ENCODE measurements at places on chromosomes 5 and 9.

DNA sequence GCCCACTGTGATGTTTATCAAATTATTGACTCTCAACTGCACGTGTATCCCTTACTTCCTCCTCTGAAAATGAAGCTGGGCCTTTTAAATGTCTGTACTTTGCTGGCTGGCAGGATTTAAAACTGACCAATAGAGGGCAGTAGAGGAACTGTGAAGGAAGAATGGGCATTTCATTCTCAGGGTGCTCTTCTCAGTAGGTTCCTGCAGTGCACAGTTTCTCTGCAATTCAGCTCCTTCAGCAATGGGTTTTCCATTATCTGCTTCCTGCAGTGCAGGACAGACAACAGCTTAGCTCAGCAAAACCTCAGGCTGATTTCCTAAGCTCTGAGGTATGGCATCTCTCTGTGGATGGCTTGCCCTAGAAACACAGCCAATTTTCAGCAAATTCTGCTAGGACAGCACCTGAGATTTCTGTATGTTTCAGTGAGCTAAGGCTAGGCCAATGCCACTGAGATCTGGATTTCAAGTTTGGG is 298.4 kb upstream of the PRDM9 start:
- no peak for DNase-seq

DNA sequence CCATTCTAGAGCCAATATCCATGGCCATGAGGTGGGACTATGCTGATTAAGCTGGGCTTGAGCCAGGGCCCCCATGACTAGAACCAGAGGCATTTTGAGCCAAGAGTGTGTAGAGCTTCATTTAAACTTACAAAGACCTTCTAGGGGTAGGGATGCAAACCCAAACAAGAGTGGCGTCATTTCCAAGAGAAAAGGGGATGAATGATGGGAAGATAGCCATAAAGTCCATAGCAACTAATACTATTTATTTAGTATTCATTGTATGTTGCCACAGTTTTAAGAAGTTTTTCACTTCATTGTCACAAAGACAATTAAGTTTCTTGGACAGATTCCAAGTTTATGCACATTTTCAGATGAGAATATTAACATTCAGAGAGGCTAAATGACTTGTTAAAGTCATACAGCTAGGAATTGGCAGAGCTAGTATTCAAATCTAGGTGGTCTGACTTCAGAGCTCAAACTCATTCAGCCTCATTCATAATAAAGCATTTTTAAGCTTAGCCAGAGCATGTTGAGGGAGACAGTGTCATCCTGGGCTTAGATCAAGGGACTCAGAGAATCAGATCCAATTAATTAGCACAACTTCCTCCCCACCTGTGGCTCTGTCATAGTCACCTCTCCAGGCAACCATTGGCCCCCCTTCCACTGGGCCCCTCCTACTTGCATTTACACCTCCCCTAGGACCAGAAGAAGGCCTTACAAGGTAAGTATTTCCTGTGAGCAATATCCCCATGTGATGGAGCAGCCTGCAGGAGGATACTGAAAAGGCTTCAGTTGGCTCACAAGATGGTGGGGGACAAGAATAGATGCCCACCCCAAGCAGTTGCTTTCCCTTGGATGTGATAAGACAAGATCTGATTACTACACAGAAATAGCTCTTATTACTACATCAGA is 95.0 kb upstream of the PCSK1 start:
- no peak for DNase-seq

GRCh38 chr5:24823625-24824024 is 178.8 kb upstream of the CDH10 start:
- no peak for DNase-seq

DNA sequence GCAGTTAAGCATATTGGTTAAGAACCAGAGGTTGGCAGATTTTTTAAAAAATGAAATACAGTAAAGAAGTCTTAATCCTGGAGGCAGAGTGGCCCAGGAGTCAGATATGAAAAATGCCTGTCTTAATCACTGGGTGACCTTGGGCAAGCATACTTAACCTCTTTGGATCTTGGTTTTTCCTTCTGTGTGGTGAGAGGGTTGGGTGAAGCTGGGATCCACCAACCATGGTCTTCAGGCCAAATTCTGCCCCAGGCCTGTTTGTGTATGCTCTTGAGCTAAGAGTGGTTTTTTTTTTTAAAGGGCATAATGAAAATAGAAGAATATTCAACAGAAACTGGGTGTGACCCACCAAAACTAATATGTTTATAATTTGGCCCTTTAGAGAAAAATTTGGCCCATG is 20.0 kb upstream of the TEX48 start:
- no peak for DNase-seq

DNA sequence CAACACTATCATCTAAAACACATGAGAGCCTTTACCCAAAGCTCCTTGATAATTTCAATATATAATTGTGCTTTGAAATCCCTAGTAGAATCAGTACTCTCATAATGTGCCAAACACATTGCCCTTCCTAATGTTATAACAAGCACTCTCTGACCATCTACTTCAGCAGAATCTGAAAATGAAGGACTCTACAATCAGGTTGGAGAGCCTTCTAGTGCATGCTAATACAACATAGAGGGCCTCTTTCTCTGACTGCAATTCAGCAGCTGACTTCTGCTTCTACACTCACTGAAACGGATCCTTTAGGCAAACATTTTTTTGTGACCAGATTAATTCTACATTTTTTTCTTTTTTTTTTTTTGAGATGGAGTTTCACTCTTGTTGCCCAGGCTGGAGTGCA is 155.6 kb downstream of the EPB41L4A start:
- no peak for DNase-seq

DNA sequence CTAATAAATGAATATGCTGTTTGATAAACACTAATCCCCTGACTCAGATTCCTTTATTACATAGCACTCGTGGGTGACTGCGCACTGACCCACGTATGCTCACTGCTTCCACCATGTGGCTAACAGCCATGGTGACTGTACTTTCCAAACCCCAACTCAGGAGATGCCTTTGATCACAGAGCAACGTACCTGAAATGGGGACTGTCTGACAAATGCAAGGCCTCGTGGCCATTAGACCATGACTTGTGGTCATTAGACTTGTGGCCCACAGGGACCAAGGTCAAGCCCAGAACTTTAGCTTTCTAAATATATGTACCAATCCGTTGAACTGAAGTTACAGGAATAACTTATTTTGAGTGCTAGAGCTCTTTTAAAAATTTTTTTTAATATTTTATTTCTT is 46.6 kb downstream of the CYFIP2 start:
- no peak for DNase-seq

DNA sequence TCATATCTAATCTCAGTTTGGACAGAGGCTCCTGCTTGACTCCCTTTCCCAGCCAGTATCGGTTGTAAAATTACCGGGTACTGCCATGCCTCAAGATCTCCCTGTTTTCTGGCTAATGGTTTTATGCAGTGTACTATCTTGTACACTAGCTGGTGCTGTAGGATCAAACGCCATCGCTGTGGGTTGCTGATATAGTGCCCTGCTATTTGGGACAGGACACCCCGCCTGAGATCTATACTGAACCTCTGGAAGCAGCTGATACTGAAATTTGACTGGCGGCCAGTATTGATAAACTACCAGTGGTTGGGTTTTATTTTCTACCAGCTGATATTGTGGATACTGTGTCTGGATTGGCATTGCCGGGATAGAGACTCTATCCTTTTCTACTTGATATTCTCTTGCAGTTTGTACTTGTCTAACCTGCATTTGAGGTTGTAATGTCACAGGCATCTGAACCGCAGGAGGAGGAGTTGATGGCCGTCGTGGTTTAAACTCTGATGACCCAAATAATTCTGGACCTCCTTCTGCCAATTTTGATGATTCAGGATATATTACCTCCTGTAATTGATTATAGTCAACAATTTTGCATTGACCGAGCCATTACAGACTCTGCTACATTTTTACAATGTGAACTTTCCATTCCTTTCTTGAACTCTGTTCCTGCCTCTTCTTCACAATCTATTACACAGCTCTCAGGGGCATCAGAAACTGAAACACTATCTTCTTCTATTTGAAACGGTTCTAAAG is 112.5 kb upstream of the LARP1 start:
- DNase-seq: no peak

DNA sequence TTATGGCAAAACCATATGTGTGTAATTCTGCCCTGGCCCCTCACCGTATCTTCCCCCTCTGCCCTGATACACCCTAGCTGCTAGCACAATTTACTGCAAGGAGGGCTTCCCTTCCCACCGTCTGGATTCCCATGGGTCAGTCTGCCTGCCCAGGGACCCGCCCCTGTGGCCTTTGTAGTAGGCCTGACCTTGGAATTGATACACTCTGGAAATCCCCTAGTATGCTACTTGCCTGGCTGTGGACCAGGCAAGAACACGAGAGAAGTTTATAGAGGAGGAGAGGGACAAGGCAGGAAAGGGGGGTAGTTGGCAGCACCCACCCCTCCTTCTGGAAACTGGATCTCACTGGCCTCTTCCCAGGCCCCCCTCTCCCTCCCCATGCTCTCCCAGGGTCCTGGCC is 115.8 kb upstream of the CCL21 start:
- no peak for DNase-seq

DNA sequence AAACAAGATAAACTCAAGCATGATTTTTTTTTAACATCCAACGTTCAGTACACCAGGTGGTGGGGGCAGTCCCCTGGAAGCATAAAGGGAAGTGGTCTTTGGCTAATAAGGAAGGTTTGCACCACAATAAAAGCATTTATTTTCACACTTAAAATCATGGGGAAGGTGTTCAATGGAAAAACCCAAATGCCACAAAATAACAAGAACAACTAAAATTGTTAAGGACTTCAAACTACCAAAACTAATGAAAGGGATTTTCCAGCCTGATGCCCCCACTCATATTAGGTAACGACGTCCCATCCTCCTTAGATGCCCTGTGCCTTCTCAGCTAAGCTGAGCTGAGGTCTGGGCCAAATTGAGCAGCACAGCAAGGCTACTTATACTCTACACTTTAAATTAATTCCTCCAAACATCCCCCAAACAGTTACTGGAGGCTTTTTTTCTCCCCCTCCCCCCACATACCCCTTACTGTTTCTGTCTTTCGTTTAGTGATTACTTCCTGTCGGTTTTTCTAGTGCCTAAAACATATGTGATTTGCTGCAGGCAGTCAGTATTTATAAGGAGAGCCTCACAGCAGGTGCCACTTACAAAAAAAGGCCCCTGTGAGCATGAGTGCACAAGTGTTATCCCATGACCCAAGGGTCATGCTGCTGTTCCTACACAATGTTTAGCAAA is 259.7 kb upstream of the ZNF608 start:
- no peak for DNase-seq

GRCh38 chr5:1253456-1254105 is 28.4 kb downstream of the SLC6A18 start:
- DNase-seq: no peak

DNA sequence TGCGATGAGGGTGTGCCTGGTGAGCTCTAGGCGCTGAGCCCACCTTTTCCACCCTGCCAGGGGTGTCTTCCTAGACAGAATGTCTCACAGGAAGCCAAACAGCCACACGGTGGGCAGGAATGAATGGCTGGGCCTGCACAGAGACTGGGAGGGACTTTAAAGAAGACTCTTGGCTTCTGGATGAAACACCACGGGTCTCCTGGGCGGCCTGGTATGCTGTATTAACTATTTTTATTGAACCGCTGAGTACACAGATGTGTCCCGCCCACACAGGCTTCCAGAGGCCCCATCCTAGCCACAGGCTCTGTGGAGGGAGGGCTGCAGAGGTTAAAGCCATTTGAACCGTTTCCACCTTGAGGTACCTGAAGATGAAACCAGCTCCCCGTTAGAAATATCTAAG is 115.2 kb upstream of the CXCL14 start:
- no peak for DNase-seq

DNA sequence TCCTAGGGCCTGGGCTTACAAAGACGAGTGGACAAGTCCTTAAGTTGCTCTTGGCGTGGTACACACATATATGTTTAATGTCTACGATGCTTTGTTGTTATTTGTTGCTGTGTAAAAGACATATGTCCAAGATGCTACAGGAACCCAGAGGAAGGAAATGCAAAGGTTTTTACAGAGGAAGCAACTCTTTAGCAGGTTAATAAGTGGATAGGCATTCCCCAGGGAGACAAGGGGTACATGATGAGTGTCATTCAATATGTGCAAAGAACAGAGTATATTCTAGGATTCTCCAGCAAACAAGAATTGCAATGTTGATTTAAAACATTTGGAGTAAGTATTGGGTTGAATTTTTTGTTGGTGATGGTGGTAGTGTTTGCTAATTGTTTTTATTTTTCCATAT is 92.1 kb downstream of the PIP5K1B start:
- DNase-seq: no peak

- DNase-seq: no peak
Measured at GRCh38 chr9:113373256-113373655, 3.5 kb downstream of the HDHD3 start.

DNA sequence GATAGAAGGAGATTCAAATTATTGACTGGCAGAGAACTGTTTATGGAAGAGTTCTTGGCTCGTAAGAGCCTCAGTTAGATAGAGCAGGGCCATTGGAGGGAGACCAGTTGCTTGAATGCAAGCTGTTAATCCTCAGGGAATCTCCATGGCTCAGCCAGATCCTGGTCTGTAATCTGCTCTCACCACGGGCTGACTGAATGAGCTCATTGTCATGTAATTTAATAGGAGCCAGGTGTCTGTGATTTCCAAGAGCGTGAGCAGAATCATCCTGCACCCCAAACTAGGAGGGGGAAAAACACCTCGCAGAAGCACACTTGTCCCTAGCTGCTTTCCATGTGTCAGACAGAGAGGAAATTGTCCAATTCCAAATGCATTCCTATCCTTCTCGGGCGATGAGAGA is 19.1 kb upstream of the KCNMB1 start:
- no peak for DNase-seq

DNA sequence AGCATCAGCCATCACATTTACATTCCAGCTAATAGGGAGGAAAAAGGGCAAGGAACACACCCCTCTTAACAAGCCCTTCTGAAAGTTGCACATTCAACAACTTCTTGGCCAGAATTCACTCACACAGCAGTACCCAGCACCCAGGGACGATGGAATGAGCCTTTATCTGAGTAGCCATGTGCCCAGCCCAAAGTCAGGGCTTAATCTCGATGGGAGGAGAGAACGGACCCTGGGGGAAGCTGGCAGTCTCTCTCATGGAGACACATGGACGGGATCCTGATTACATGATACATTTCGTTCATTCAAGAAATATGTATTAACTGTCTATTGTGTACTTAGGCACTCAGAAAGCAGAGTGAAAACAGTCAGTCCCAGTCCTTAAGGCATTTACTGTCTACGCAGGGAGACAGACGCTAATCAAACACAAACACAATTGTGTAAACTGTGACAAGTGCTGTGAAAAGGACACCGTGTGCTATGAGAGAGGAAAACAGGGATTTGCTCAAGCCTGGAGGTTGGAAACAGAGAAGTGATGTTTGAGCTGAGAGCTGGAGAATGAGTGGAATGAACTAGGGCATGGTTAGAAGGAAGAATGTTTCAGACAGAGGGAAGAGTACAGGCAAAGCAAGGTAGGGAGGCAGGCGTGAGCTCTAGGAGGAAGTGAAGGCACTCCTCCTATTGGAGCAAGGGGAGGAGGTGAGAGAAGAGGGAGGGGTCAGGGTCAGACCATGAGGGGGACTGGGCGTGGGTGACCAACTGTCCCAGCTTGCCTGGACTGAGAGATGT is 7.4 kb downstream of the OTULINL start:
- no peak for DNase-seq
